GM06990 (cell line): ENCODE measurements at places on chromosomes 13 and 19.
A peak's percentile ranks its signal among the peaks of the same experiment; 100 is the strongest.

DNA sequence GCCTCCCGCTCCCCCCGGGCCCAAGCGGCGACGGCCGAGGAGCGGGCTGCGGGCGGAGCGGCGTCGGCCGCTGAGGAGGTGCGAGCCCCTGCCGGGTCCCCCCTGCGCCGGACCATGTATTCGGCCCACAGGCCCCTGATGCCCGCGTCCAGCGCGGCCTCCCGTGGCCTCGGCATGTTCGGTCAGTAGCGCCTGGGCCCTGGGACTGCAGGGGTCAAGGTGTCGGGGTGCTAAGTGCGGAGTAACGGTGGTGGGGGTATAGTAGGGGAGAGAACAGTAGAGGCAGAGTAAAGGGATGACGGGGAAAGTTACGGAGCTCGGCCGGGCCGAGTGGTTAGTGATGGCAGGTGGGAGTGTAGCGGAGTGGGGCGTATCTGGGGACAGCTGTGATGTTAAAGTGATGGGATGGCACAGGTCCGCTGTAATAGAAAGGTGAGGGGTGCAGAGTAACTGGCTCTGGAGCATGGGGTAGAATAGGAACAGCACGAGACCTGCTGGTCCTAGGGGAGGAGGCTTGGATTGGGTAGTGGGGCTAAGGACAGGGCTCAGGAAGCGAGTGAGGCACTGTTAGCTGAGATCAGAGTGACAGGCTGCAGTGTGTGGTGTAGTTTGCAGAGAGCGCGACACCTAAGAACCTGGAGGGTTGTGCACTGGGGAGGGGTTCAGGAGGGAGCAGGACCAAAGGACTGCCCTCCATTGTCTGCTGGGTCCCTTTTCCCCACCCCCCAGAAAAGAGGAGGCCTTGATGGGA lies 15.7 kb downstream of the CIC start:
- no peak for DNase-seq

DNA sequence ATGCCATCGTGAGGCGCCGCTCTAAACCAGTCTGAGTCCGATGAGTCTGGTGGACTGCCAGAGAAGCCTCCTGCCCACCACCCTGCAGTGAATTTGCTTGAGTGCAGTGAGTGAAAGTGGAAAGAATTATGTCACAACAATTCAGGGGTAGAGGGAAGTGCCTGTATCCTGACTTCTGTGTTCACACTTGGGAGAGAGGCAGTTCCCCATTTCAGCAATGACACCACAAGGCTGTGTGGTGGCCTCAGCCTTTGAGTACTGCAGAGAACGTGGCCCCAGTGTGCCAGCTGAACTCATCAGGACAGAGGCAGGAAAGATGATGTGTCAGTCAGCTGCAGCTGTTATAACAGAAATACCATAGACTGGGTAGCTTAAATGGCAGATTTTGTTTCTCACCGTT lies 155.6 kb downstream of the COG6 start:
- DNase-seq = no peak

DNA sequence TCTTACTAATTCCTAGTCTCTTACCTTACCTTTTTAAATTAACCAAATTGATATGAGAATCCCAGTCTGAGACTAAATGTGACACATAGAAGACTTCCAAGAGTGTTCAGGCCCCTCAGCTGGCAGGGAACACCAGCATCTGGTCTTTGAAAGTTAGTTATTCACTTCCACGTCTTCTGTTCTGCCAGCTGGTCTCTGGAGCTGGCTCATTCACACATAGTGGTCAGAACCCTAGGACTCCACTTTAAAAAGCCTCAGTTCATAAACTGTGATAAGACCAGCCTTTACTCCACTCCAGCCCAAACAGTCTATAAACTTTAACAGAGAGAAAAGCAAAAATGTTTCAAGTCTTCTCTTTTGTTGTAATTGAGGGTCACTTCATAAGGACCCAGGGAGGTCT lies 263.0 kb downstream of the DCT start:
- no peak for DNase-seq

DNA sequence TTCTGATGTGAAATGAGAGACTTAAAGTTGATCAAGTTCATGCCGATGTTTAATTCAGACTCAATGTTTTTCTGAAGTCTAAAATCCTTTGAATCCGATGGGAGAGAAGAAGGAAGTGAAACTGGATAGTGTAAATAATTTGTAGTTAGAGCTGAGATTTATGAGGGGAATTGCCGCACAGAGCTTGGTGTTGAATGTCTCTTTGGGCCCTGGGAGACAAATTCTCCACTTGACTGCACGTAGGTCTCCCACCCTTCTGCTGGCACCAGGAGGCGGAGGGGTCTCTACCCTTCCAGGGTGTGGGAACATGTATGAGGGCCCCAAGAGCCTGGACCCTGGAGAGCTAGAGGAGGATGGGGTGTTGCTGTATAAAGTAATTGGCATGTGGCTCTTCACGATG lies 140.8 kb upstream of the SERP2 start:
- DNase-seq = no peak

DNA sequence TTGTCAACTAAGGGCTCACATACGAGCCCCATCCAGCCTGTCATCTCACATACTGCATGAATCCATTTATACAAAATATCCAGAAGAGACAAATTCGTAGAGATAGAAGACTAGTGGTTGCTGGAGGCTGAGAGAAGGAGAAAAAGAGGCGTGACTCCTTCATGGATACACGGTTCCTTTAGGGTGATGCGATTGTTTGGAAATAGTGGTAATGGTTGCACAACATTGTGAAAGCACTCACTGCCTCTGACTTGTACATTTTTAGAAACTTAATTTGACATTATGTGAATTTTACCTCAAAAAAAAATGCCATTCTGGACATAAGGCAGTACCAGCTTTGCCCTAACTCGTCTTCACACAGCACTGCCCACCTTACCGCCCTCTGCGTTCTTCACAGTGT lies 27.3 kb downstream of the IGFL1 start:
- DNase-seq = no peak

DNA sequence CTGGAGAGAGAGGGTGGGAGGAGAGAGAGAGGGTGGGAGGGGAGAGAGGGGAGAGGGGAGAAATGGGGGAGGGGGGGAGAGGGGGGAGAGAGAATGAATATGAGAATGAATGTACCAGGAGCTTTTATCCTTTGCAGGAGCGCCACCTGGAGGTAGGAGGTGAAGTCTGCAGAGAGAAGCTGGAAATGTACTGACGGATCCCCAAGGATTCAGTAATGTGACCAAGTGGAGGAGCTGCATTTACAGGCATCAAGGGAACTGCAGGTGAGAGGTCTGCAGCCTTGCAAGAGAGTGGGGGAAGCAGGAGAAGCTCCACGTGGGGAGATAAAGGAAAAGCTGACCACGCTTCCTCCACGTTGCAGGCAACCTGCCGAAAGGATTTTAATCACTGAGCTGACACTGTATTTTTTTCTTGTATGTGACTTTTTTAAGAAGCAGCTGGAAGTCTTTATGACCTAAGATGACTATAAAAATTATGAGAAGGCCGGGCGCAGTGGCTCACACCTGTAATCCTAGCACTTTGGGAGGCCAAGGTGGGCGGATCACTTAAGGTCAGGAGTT lies 33.7 kb downstream of the VSTM1 start:
- DNase-seq = no peak

DNA sequence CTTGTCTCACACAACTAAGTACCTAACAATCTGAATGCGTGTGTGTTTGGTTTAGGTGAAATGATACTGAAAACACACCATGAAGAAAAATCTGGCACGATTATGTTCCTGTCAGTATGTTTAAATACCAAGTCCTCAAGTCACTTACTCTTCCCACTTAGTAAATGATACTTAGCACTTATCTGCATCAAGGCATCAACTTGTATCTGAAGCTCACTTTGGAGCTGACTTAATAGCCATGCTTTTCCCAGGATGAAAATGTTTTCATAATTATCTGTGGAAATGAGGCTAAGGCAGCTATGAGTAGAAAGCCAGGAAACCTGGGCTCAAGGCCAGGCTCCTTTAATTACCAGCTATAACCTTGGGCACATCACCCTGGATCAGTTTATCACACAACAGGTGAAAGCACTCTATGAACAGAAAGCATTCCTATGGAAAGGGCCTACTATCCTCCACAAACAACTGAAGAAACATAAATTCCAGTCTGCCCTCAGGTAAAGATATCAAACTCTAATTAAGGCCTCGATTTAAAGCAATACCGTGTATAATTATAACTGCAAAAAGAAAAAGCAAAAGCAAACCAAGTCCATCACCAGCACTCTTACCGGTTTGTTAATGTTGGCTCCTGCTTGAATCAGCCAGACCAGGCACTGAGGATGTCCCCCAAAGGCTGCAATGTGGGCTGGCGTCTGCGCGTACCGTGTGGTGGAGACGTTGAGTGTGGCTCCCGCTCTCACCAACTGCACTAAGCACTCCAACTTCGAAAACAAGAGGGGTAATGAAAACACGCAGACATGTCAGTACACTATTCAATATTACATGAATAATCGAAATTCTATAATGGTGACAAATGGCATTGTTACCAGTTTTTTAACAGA lies 4.6 kb downstream of the ANKRD10 start:
- no peak for DNase-seq

DNA sequence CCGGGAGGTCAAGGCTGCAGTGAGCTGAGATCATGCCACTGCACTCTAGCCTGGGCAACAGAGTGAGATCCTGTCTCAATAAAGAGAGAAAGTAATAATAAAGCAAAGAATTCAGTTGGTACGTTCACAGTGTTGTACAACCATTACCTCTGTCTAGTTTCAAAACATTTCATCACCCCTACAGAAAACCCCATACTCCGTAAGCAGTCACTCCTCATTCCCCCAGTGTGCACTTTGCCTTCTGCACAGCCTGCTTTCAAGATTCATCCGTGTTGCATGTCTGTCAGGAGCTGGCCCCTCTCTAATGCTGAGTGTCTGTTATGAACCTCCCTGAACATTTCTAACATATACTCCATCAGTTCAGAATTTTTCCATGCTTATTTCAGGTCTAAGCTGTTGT lies 9.4 kb downstream of the POLD1 start:
- no peak for DNase-seq

DNA sequence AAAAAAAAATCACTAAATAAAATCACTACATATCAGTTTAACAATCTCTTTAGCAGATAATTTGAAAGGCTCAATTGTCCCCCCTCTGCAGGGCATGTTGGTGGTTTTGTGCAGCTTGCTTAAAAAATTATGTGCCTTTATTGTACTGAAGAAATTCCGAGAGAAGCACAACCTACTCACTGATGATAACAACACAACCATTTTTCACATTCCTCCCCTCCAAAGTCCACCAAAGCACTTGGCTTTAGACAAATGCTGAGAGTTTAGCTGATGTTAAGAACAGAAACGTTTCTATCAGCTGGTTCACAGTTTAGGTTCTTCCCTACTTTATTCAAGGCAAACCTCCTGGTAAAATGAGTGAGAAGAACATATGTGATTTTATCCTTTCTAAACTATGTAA lies 923 bp downstream of the DOCK9 start:
- DNase-seq = no peak

DNA sequence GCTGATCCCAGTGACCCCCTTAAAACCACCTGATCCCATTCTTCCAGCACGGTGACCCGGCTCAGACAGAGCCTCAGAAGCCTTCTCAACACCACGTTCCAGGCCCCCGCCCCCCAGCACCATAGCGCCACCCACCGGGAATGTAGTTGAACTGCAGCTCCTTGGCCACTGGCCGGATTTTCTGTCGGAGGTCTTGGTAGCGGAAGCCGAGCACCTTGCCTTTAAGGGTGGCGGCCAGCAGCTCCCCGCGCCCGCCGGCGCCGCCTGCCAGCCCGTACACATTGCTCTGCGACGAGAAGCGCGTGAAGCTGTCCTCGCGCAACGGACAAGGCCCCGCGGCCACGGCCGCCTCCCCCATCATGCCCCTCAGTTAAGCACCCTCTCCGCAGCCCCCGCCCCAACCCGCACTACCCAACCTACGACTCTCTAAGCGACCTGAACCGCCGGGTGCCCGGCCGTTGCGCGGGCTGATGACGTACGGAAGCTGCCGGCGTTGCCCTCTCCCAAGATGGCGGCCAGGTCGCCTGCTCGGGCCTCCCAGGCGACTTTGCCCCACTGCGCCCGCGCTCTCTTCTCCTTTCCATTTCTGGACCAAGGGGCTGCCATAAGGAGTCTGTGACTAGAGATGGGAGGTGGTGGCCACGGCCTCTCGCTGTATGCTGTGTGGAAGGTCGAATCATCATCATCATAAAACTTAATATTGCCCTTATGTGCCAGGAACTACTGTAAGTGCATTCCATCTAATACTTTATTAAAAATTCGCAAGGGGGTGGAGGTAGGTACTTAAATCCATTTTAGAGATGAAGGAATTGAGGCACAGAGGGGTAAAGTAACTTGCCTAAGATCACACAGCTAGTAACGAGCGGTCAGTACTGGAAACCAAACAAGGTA lies at the start of gene KPTN:
Gene KPTN, minus strand, starts transcription at position 420 of the 891 bp plus-strand sequence. Its CDS starts 59 bp downstream, at position 361.
- peak; percentile 94 for DNase-seq

GRCh38 chr13:23175920-23176319 lies 4.9 kb upstream of the SGCG start:
- no peak for DNase-seq

DNA sequence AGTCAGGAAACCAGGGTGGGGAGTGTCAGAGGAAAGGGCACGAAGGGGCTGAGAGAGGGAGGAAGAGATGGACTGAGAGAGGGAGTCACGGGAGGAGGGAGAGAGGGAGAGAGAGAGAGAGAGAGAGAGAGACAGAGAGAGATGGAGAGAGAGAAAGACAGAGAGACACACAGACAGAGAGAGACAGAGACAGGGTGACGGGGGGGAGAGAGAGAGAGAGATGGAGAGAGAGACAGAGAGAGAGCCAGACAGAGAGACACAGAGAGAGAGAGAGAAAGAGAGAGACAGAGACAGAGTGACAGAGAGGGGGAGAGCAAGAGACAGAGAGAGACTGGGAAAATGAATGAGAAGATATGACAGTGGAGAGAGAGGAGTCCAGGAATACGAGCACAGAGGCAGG lies 494 bp upstream of the KLK14 start:
- no peak for DNase-seq

DNA sequence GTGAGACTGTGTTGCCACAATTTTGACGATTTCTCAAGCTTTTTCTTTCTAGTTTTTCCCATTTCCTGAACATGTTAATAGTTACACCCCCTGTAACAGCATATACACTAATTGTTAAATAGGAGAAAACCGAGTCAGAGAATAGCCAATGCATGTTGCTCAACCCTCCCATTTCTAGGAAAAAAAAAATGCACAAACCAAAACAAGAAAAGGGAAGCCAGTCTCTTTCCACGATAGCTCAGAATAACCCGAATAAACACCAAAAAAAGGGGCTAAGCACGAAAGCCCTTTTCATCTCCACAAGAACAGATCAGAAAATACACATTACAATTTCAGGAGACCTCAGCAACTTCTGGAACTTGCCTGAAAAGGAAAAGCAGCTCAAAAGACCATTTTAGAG lies 16.3 kb downstream of the LATS2 start:
- DNase-seq = no peak

DNA sequence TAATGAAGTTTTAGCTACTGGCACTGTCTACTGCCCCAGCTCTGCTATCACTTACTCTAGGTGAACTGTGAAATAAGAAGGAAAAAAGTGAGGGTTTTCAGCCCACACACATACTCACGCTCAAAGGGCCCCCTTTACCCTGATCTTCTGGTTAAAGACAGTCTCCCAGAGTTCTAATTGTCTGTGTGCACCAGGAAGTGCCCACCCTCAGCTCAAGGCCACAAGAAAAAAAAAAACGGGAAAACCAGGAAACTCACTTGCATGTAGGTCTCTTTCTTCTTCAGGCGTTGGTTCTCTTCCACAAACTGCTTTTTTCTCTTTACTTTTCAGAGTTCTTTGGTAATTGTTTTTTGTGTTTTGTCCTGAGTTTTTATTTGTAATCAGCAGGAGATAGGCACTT lies 22.1 kb downstream of the RAP2A start:
- no peak for DNase-seq
